Right ventricle myocardium superior (tissue), 1 donor: ENCODE measurements at places on chromosomes 16 and 17. TPM values are rescaled to one million over a fixed set of nuclear protein-coding genes. Genes with fewer than 3 reads are reported as not detected.

GRCh38 chr17:69235338-69236058 is 6.9 kb upstream of the ABCA10 start:
- DNase-seq = peak; percentile 78

- peak; percentile 59 for DNase-seq
Measured at GRCh38 chr17:41486809-41487530, 2.7 kb downstream of the KRT36 start.

DNA sequence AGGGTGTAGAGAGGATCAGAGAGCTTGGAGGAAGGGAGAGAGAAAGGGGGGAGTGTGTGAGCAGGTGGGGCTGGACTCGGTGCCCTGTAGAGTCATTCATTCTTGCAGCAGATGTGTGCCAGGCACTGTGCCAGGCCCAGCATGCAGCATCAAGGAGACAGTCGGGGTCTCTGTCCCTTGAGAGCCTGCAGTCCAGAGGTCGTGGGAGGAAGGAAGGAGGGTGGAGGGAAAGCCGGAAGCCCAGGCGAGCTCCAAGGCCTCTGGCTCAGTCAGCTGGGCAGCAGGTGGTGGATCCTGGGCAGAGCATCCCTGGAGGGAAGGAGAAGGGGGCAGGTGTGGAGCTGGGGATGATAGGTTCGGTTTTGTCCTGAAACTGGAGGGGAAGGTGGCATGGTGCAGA is 27.5 kb downstream of the EPN2 start:
- no peak for DNase-seq

MYH8 gene
- total RNA-seq = not detected

GRCh38 chr16:84477661-84478060 is 26.8 kb downstream of the MEAK7 start:
- DNase-seq = peak; percentile 19

GRCh38 chr17:68953340-68953997 is 1.7 kb downstream of the ABCA8 start:
- no peak for DNase-seq

- DNase-seq = peak; percentile 96
Measured at GRCh38 chr17:81295031-81295675, at the start of gene SLC38A10. Gene SLC38A10, minus strand, starts transcription at chr17:81295307. Its CDS starts 386 bp downstream, at chr17:81294921.
